AG04450 (cell line): ENCODE measurements at places on chromosomes 2 and 18. TPM values are rescaled to one million over a fixed set of nuclear protein-coding genes. Genes with fewer than 3 reads are reported as not detected.

DNA sequence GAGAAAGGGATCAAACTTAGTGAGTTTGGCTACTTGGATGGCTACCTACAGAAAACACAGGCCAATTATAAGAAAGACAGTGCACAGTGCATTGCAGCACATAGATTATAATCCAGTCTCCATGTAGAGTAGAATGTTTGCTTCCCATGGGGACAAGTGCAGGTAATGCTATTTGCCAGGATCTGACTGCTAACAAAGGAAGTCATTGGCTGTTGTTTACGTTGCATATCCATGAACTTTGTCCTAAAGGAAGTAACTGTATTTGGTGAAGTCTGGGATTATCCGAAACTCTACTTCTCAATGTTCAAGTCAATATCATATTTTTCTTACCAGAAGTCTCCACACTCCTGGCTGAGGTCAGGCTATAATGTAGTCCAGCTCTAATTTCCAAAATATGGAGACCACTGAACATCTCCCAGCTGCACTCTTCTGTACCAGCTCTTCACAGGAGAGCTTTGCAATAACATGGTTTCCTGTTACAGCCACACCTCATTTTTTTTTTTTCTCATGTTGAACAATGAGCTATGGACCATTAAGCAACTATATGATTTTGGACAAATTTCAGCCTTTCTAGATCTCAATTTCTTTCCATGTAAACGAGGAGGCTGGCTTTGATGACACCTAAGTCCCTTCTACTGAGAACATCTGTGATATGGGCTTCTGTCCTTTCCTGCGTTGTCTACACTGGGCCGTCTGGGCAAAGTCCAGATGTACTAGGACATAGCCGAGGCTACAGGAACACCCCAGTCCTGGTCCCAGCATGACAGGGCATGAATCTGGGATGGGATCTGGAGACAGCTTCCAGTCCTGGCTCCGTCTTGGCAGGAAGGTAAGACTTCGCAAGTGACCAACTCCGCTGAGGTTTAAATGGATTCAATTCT lies 154.8 kb downstream of the LAMA1 start:
- no peak for DNase-seq

- DNase-seq: no peak
Measured at GRCh38 chr2:143717536-143718168, 588.4 kb downstream of the ARHGAP15 start.

DNA sequence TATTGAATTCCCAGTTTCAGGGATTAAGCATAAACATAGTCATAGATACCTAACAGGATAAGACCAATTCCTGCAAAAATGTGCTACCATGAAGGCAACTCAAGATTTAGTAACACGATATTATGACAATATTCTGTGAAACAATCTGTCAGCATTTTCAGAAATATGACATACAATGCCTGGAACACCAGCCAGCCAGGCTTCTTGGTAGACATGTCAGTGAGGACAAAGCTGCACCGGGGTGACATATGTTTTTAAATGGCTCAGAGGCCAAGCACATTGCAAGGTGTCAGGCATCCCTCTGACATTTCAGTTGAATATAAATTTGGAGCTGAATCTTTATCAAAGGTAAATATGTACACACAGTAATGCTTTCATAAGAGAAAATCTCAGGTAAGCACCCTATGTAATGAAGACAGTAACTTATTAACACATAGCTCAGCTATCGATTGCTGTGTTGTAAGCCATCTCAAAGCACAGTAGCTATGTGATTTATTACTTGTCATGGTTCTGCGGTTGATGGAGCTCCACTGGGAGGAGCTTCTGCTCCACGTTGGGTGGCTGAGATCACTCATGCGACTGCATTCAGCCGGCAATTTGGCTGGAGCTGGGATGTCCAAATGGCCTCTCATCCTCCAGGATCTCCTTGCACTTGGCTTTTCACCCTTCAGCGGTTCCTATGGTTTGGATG lies 31.9 kb upstream of the EML6 start:
- no peak for DNase-seq

DNA sequence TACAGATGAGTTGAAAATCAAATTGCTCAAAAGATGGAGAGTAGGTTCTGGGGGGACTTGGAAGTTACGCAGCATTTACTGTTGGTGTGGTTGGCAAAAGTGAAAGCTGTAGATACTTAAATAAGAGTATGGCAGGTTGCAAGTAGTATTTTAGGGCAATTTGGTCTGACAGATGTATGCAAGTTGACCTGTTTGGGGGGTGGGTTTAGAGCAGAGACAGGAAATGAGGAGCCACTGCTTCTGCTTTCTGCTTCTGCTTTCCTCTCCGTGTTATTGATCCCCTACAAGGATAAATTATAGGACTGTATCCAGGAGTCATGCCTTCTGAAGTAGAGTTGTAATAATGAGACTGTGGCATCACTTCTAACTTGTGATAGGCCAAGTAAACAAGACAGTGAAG lies 71.2 kb downstream of the EPAS1 start:
- no peak for DNase-seq

DNA sequence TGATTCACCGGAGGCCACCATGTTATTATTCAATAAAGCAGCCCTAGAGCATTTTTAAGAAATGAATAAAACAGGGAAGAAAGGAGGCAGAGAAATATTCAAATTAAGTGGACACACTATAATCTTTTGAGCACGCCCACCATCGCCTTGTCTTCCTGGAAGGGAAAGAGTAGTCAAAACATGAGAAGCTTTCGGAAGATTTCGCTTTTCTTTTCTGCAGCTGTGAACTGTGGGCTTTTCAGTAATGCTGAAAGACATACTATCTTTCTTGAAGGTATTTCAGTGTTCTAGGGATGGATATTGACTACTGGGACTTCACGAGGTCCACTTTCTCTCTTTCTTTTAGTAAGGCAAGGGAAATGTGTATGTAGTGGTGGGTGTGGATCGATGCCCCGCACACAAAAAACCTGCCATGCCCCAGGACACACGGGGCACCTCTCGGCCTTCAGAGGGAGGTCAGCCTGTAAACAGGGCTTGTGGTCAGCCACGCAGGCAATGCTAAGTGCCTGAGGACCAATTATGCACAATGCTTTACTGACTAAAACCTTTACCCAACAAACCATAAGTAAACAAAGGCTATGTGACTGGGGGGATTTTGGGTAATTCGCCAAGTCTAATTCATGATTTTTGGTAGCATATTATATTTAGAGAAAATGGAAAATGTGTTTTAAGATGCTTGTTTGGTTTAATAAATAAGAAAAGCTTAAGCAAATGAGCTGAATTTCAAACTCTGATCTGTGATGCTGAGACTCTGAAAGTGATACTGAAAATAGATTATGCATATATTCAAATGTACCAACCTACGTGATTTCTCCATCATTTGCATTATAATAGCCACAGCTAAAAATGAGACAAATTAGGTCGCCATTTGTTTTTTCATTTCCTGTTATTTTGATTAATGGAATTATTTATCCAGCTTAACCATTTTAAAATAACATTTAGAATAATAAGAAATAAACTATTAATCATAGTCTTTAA lies 130.5 kb downstream of the ZNF516 start:
- DNase-seq: no peak

GRCh38 chr2:174748948-174749347 lies 15.3 kb downstream of the CHRNA1 start:
- DNase-seq: peak; percentile 16

DNA sequence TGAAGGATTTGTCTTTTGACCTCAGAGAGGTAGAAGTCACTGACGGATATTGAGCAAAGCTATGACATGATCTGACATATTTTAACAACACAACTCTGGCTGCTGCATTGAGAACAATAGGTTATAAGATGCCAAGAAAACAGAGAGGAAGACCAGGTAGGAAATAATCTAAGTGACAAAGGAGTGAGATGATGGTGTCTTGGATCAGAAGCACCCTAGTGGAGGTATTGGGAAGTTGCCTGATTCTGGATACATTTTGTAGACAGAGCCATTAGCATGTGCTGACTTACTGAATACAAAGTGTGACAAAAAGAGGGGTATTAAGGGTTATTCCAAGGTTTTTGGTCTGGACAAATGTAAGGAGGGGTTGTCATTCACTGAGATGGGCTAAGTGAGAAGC lies 1438.1 kb downstream of the DPP10 start:
- DNase-seq: no peak

GRCh38 chr18:74778191-74778847 lies 180.6 kb downstream of the ZNF407 start:
- no peak for DNase-seq

- no peak for DNase-seq
Measured at GRCh38 chr2:123453772-123454171, 571.3 kb upstream of the CNTNAP5 start.

GRCh38 chr2:121736140-121736461 lies 574 bp downstream of the NIFK start:
- DNase-seq: no peak

DNA sequence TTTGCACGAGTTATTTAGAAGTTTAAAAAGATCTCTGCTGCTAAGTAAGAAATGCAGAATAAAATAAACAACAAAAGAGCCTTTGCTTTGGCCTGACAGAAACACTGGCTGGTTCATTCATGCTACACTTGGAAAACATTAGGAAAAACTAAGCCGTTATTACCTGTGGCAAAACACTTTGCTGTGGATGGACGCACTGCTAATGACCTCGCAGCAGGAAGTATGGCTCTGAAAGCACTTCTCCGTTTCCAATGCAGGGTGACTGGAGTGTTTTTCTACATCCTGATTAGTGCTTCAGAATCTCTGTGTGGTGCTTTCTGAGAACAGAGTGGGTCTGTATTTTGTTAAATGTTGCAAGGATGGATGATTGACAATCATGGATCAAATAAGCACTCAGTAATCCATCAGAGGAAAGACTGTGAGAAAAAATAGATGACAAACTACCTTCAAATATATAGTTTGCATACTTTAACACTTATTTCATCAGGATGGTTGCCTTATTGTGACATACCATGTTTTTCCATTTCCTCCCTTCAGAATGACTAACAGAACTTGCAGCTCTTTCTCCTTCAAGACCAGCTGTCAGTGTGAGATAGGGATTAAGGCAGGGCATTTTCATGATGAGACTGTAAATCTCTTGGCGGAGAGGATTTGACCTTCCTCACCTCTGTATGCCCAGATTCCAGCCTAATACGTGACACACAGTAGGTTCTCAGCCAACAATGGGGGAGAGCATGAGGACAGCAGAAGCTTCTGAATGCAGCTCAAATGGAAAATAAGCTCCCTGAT lies 38.0 kb downstream of the LINC00305 start:
- DNase-seq: no peak

DNA sequence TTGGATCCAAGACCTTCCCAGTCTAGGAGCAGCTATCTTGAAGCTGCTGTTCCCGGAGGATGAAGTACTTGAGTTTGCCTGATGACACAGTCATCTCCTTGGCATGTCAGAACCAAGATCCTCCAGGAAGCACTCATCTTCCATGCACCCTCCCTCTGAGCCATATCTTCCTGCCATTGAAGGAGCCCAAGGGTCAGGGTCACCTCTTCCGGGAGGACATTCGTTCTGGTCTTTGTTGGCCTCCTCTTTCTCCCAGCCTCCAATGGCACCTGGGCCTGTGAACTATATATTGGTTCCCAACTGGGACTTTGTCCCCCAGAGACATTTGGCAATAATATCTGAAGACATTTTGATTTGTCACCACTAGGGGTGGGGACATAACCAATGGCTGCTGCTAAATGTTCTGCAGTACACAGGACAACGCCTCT lies 4.2 kb upstream of the MYO7B start:
- no peak for DNase-seq

DNA sequence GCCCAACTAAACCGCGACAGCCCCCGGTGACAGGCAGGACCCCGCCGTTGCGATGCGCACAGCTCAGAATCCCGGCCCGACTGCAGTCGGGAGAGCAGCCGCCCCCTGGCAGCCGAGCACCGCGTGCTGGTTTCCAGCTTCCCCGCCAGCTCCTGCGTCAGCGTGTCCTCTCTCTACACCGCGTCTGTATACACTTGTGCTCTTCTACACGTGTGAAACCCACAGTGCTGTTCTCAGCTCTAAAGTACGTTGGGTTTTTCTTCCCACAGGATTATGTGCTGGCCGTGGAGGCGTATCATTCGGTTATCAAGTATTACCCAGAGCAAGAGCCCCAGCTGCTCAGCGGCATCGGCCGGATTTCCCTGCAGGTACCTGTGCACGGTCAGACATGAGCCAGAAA lies 54.0 kb downstream of the ADI1 start:
- no peak for DNase-seq

DNA sequence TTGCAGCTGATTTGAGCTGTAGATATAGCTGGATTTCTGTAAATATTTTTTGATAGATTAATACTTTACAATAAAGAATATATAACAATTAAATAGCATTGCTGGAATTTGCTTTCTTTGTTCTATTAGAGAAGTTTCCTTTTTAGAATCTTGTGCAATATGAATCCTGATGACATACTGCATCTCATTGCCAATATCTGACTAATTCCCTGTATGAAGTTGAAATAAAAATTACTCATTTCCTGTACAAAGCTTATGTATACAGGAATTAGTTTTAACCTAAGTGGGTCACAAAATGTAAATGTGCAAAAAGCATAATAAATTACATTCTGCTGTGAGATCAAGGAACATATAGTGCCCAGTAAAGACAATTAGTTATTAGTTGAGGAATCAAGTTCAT lies 72.8 kb upstream of the TMEFF2 start:
- peak; percentile 53 for DNase-seq

GRCh38 chr18:79898952-79899608 lies 52.4 kb downstream of the SLC66A2 start:
- no peak for DNase-seq

GRCh38 chr2:194090251-194090905 lies 1566.6 kb upstream of the SLC39A10 start:
- DNase-seq: no peak

- no peak for DNase-seq
Measured at GRCh38 chr18:75350512-75350839, 77.0 kb downstream of the SMIM21 start.

GRCh38 chr2:71256421-71256820 lies 29.5 kb upstream of the PAIP2B start:
- DNase-seq: no peak

DNA sequence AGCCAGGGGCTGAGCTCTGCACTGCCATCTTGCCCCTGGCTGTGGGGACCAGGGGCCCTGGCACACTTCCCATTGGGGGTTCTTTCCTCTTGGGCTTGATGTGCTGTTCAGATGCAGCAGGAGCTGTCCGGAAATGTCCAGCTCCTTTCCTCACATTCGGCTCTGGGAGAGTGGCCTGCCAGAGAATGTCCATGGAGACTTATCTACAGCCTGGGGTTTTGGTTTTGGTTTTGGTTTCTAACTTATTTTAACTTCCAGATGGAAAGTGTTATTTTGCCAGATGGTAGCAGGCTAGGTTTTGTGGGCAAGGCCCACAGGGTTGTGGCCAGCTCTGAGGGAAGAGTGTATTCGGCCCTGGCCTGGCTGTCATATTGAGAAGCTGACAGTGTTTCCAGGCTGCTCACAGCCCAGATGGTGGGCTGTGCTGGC lies 177.3 kb downstream of the ANKRD30B start:
- no peak for DNase-seq

WDSUB1 gene
- 6.8 and 7.6 TPM in 2 replicates for polyA plus RNA-seq

SETBP1 gene
- polyA plus RNA-seq: 0.60 and 0.71 TPM in 2 replicates

GREB1L gene
- polyA plus RNA-seq: 0.01 TPM in 1 of 2 replicates, not detected in the other

CNTNAP5 gene
- not detected in 2 replicates for polyA plus RNA-seq

ABHD1 gene
- polyA plus RNA-seq: 0.10 TPM in 1 of 2 replicates, not detected in the other

CCDC142 gene
- polyA plus RNA-seq: 4.5 and 4.6 TPM in 2 replicates

HAAO gene
- 3.1 and 4.2 TPM in 2 replicates for polyA plus RNA-seq

TANC1 gene
- 24.9 and 28.0 TPM in 2 replicates for polyA plus RNA-seq

CPS1 gene
- 16.1 and 21.6 TPM in 2 replicates for polyA plus RNA-seq

MPP4 gene
- 8.6 and 9.1 TPM in 2 replicates for polyA plus RNA-seq

SCN1A gene
- not detected in 2 replicates for polyA plus RNA-seq

ZAP70 gene
- polyA plus RNA-seq: 0.06 TPM in 1 of 2 replicates, not detected in the other

HOXD12 gene
- polyA plus RNA-seq: not detected in 2 replicates

INSIG2 gene
- 12.8 and 19.3 TPM in 2 replicates for polyA plus RNA-seq

PFN4 gene
- 0.31 and 0.52 TPM in 2 replicates for polyA plus RNA-seq

DYSF gene
- 0.02 and 0.07 TPM in 2 replicates for polyA plus RNA-seq

FAM237A gene
- polyA plus RNA-seq: not detected in 2 replicates
